CD4-positive, CD25-positive, alpha-beta regulatory T cell (primary cell): ENCODE measurements at places on chromosomes 7 and 10.

DNA sequence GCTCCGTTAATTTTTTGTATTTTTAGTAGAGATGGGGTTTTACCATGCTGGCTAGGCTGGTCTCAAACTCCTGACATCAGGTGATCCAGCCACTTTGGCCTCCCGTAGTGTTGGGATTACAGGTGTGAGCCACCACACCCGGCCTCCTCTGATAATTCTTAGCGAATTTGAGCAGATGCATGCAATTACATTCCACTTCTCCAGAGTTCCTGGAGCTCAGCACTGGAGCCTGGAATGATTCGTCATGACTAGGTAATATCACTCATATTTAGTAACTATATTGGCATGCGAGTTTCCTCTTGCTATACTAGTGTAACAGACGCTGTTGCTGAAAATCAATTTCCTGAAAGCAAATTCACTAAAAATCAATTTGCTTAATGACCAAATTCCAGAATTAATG is 86.8 kb downstream of the MKX start:
- no peak for DNase-seq

DNA sequence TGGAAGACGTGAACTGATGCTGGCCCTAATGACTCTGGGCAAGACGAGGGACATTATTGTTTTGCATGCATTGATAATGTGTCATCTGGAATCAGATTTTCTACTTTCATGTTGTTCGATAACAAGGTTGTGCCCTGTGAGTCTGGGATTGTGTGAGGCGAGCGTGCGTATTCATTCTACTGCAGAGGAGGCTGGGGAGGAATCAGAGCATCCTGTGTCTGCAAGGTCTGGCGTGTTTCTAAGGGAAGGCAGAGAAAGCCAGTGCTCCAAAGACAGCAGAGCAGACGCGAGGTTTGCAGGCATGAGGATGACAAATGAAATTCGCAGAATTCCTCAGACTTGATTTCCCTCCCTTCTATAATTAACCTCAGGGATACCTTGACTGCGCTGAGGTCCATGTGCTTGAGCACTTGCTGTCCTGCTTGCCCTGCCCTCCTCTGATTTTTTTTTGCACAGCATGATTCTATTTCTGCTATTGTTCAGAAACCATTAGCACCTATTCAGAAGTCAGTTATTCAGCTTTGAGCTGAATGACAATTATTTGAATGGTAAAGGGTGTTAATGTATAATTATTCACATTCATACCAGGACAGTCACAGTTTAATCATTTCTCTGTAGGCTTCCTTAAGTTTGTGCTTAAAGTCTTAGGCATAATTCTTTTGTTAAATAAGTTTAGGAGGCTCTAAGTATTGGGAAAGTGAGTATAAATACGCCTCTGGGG is 233.6 kb downstream of the EBF3 start:
- DNase-seq = no peak

- DNase-seq = no peak
Observed at GRCh38 chr10:88555190-88555908, 27.8 kb downstream of the RNLS start.

GRCh38 chr7:36154255-36155212 is 1.5 kb downstream of the EEPD1 start:
- no peak for DNase-seq

DNA sequence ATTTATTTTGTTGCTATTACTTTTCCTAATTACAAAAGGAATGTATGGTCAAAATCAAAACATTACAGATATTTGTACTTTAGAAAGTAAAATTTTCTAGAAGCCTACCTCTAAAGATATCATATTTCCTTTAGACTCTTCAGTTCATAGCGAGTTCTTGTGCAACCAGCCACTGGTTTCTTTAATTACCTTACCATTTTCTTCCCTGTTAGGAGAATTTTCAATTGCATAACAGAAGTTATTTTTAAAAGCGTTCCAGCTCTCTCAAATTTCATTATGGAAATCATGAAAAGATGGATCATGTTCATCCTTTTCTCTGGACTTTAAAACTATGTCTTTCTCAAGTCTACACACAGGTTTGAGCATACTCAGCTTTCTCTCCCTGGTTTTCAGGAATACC is 5.0 kb upstream of the TRUB1 start:
- no peak for DNase-seq

DNA sequence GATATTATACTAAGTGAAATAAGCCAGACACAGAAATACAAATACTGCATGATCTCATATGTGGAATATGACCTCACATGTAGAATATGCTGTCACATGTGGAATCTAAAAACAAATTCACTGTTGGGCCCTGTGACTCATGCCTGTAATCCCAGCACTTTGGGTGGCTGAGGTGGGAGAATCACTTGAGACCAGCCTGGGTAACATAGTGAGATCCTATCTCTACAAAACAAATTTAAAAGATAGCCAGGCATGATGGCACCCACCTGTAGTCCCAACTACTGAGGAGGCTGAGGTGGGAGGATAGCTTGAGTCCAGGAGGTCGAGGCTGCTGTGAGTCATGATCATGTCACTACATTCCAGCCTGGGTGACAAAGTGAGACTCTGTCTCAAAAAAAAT is 160.3 kb downstream of the PTEN start:
- DNase-seq = no peak

- DNase-seq = no peak
Observed at GRCh38 chr10:114917927-114918672, 19.9 kb upstream of the TRUB1 start.

- no peak for DNase-seq
Observed at GRCh38 chr10:94443549-94443948, 41.2 kb downstream of the TBC1D12 start.
